ENCODE measurements at places on chromosomes 12 and 14. TPM values are rescaled to one million over a fixed set of nuclear protein-coding genes. Genes with fewer than 3 reads are reported as not detected.

DNA sequence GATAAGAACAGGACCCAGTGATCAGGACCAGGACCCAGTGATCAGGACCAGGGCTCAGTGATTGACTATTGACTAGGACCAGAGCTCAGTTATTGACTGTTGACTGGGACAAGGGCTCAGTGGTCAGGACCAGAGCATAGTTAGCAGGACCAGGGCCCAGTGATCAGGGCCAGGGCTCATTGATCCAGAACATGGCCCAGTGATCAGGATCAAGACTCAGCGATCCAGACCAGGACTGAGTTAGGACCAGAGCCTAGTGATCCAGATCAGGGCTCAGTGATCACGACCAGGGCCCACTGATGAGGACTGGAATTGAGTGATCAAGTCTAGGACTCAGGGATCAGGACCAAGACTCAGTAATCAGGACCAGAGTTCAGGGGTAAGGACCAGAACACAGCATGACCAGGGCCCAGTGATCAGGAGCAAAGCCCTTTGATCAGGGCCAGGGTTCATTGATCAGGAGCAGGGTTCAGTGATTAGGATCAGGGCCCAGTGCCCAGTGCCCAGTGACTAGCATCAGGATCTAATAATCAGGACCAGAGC, 176.0 kb downstream of the TMEM121 start:
- H3K27ac ChIP-seq, result no peak overlapping the region
- no peaks in the 10 kb centered on the region for H3K4me1 ChIP-seq
- H3K4me3 ChIP-seq, result no peak overlapping the region

- peaks cover 6% of the 10 kb centered on the region for H3K4me1 ChIP-seq
- DNase-seq, result no peak
- H3K4me3 ChIP-seq, result no peak overlapping the region
- no peaks in the 10 kb centered on the region for H3K36me3 ChIP-seq
- no peak overlapping the region for H3K27ac ChIP-seq
These were observed 30.1 kb upstream of the CAND1 start for GRCh38 chr12:67239061-67239460.

DNA sequence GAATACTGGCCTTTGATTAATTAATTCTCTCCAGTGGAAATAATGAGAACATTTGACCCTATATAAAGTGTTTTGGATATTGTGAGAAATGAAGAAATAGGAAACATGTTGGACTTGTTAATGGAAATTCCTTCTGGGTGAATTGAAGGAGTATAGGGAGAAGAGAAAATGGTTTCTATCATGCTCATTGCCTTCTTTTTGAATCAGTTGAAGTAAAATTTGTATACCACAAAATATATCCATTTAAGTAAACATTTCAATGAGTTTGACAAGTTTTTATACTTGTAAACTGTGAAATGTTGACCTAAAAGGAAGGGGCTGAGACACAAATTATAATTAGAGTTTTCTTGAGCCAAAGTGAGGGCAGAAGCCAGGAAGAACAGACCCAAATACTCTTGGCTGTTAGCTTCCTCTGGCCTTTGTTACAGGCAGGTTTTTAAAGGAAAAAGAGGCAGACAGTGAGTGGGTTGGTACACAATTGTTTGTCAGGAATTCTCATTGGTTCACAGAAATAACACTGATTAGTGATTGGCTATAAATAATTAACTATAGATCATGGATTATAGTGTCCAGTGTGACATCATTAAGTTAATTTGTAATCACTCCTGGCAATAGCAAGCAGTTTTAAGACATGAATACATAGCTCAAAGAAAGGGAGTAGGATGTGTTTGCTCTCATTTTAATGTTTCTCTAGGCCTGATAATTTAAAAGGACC, 826 bp downstream of the ZNF705A start:
- H3K36me3 ChIP-seq, result no peaks in the 10 kb centered on the region
- H3K4me1 ChIP-seq, result no peaks in the 10 kb centered on the region
- no peaks in the 10 kb centered on the region for H3K27me3 ChIP-seq

GRCh38 chr14:39581474-39581873, 149.2 kb upstream of the FBXO33 start:
- no peak for DNase-seq
- no peak overlapping the region for H3K4me3 ChIP-seq
- H3K4me1 ChIP-seq, result no peaks in the 10 kb centered on the region
- H3K27me3 ChIP-seq, result no peaks in the 10 kb centered on the region
- H3K36me3 ChIP-seq, result no peaks in the 10 kb centered on the region

DNA sequence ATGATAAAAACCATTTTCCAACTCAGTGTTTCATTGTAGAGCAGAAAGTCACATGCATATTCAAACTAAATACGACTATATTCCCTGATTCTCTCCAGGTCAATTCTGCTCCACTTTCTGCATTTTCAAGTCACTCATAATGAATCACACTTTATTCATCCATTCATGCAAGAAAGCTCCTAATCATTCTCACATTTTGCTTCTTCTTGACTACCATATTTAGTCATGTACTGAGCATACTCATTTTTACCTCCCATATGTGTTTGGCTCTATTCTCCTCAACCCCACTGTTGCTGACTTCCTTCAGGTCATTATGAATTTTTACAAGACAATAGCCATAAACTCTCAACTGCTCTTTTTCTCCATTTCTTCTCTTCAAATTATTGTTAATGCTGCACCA, 43.4 kb upstream of the PIK3C2G start:
- H3K27ac ChIP-seq, result no peak overlapping the region
- H3K4me1 ChIP-seq, result no peaks in the 10 kb centered on the region
- H3K4me3 ChIP-seq, result no peak overlapping the region
- DNase-seq, result no peak
- H3K36me3 ChIP-seq, result no peaks in the 10 kb centered on the region
- H3K27me3 ChIP-seq, result no peaks in the 10 kb centered on the region

The AQP2 gene
- not detected for total RNA-seq

GRCh38 chr14:85336817-85337216, 193.1 kb upstream of the FLRT2 start:
- H3K4me3 ChIP-seq, result no peak overlapping the region
- no peak for DNase-seq
- H3K27ac ChIP-seq, result no peak overlapping the region
- no peaks in the 10 kb centered on the region for H3K36me3 ChIP-seq
- H3K27me3 ChIP-seq, result no peaks in the 10 kb centered on the region

DNA sequence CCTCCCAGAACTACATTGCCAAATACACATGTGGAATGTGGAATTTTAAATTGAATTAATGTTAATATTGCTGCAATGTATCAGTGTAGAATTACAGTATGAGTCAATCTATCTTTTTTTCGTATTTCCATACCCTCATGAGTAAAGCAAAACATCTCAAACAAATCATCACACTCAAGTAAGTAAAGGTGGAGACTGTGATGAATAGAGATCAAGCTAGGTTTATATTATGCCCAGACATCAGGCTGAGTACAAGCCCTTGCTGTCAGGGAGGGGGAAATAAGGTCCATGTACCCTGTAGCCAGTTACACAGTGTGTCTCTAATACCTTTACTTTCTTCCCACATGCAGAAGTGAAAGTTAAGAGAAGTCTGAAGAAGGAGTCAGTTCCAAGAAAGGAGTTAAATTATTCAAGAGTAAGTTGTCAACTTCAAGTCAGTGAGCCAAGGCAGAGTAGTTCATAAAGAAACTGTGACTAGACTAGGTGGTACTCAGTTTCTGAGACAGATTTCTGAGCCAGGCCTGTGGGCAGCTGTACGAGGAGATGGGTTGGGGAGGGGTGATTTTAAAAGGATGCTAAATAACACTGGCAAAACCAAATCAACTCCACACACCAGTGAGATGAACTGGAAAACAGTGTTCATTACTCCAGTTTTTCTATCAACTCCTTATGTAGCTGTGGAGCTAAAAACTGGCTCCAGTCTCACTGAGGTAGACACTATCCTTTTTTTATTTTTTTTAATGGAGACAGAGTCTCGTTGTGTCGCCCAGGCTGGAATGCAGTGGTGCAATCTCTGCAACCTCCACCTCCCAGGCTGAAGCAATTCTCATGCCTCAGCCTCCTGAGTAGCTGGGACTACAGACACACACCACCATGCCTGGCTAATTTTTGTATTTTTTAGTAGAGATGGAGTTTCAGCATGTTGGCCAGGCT, 23.8 kb upstream of the STK38L start:
- H3K4me1 ChIP-seq, result no peaks in the 10 kb centered on the region
- no peaks in the 10 kb centered on the region for H3K27me3 ChIP-seq
- H3K27ac ChIP-seq, result no peak overlapping the region
- DNase-seq, result no peak

The ZNF705A gene
- total RNA-seq, result not detected

DNA sequence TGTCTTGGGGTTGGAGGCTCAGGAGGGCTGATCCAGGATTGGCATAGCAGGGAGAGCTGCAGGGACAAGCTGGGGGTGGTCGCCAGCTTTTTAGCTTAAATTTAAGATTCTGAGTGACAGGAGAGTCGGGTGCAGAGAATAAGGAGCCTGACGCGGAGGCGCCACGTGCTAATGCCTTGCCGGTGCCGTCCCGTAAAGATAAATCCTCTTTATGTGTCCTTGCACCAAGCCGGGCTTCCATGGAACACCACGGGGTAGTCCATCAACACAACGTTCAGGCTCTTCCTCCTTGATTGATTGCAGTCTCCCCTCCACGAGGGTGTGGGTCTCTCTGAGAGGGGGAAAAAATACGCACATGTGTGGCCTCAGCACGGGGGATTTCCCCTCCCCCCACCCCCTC, 3.9 kb downstream of the DLK1 start:
- DNase-seq, result no peak
- no peaks in the 10 kb centered on the region for H3K36me3 ChIP-seq
- H3K4me1 ChIP-seq, result peaks cover 15% of the 10 kb centered on the region
- H3K27me3 ChIP-seq, result peaks cover 38% of the 10 kb centered on the region
- no peak overlapping the region for H3K4me3 ChIP-seq
- H3K27ac ChIP-seq, result no peak overlapping the region

GRCh38 chr14:25406818-25407217, 356.9 kb upstream of the STXBP6 start:
- H3K36me3 ChIP-seq, result no peaks in the 10 kb centered on the region
- DNase-seq, result peak; percentile 47
- no peak overlapping the region for H3K27ac ChIP-seq

GRCh38 chr12:4292341-4293073, 18.9 kb downstream of the CCND2 start:
- peaks cover 77% of the 10 kb centered on the region for H3K36me3 ChIP-seq
- no peak overlapping the region for H3K4me3 ChIP-seq
- no peaks in the 10 kb centered on the region for H3K27me3 ChIP-seq
- H3K27ac ChIP-seq, result no peak overlapping the region
- no peak for DNase-seq

DNA sequence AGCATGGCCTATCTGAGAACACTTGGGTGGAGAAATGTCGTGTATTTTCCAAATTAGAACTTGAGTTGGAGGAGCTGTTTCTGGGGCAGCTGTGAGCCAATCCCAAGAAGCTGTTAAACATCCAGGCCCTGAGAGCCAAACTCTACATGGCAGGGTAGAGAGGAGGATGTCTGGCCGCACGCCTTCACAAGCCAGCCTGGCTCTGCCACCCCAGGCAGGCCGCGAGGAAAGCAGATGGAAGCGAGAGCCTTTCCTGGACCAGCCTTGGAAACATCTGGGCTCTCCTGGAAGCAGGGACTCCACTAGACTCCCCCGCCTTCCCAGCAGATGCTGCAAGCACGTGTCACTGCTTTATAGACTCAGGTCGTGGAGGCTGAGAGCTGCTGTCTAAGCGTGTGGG, 312.8 kb upstream of the FKBP4 start:
- no peaks in the 10 kb centered on the region for H3K27me3 ChIP-seq
- no peak overlapping the region for H3K27ac ChIP-seq
- no peak for DNase-seq
- no peaks in the 10 kb centered on the region for H3K4me1 ChIP-seq
- no peak overlapping the region for H3K4me3 ChIP-seq
- no peaks in the 10 kb centered on the region for H3K36me3 ChIP-seq

The PELI2 gene
- total RNA-seq, result 28.8 TPM

DNA sequence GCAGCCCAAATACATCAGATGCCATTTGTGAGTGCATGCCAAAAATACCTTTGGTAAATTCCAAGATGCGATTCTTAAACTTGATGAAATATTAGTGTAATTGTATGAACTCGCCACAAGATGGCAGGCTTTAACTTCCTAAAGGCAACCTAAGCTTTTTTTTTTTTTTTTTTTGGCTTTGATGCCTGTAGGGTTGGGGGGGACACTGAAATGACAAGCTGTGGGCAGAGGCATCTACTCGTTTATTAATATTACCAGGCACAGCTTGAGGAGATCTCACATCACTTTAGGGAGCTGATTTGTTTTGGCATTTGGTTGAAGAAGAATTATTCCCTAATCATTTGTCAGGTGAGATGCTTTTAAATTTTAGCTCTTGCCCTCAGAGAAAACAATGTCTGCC, 126.7 kb upstream of the CCDC196 start:
- H3K4me3 ChIP-seq, result no peak overlapping the region
- no peaks in the 10 kb centered on the region for H3K27me3 ChIP-seq
- no peak for DNase-seq

DNA sequence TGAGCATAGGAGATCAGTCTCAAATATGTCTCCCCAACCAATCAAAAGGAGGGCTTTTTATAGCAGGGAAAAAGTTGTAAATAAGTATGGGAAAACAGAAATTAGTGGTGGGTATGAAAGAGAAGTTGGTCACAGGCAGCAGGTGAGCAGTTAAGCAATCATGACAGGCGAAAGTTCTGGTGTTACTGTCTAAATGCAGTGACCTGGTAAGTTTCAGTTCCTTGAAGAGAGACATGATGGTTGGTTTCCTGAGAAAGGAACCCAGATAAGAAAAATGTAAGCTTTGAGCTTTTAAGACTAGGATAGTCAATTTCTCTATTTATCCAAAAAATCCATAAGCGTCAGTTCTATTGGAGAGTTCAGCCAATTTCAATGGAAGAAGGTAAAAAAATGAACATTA, 466.2 kb upstream of the FLRT2 start:
- DNase-seq, result no peak
- no peak overlapping the region for H3K4me3 ChIP-seq
- H3K4me1 ChIP-seq, result no peaks in the 10 kb centered on the region
- H3K36me3 ChIP-seq, result no peaks in the 10 kb centered on the region
- no peaks in the 10 kb centered on the region for H3K27me3 ChIP-seq
- H3K27ac ChIP-seq, result no peak overlapping the region

DNA sequence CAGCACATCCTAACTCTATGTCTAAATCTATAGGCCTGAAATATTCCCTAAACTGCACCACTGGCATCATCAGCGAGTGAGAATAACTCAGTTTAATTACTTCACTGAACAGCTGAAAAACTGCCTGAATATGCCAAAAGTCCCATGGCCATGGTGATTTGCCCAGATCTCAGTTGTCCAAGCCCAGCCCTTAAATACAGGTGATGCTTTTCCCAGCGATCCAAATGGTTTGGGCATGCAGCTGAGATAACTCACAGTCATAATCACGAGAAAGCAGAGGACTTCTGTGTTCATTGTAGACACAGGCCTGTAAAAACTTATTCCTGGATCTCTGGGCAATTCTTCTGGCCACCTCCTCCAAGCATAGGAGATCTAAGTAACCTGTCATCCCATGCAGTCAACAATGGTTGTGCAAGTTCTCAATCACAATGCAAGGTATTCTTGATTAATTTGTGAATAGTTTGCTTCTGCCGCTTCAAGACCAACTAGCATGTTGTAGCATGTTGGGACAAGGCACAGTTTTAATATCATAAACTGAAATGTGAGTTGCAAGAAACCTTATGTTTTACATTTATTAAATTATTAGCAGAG, 40.5 kb downstream of the DUSP6 start:
- no peak overlapping the region for H3K27ac ChIP-seq
- no peak for DNase-seq
- no peak overlapping the region for H3K4me3 ChIP-seq
- no peaks in the 10 kb centered on the region for H3K27me3 ChIP-seq

GRCh38 chr12:85814741-85815140, 21.5 kb downstream of the RASSF9 start:
- no peaks in the 10 kb centered on the region for H3K4me1 ChIP-seq
- H3K27me3 ChIP-seq, result no peaks in the 10 kb centered on the region
- no peaks in the 10 kb centered on the region for H3K36me3 ChIP-seq
- H3K4me3 ChIP-seq, result no peak overlapping the region
- H3K27ac ChIP-seq, result no peak overlapping the region
- DNase-seq, result no peak

GRCh38 chr12:109482894-109483293, 5.5 kb downstream of the UBE3B start:
- no peak for DNase-seq
- H3K4me3 ChIP-seq, result no peak overlapping the region
- H3K4me1 ChIP-seq, result no peaks in the 10 kb centered on the region
